ENCODE measurements at places on chromosomes 16 and 17.

DNA sequence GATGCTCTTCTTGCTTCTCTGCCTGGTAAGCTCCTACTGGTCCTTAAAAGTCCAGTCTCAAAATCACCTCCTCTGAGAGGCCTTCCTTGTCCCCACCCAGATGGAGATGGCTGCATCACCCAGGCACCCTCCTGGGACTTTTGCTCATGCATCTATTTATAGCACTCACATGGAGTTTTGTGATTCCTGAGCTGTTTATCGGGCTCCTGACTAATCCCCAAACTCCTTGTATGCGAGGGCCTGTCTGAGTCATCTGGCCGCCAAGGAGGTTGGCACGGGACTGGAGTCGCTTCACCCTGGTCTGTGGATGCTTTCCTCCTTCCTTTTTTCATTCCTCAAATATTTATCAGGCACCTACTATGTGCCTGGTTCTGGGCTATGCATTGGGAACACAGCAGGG lies 2.3 kb upstream of the MAP2K3 start:
- no peak for DNase-seq

- DNase-seq, result no peak
Measured at GRCh38 chr17:17015230-17015629, 27.0 kb upstream of the MPRIP start.

GRCh38 chr16:87681981-87682570 lies 79.8 kb downstream of the JPH3 start:
- no peak for DNase-seq

GRCh38 chr16:57999971-58000705 lies at the start of gene ZNF319:
Gene ZNF319, minus strand, starts transcription at chr16:58000672. Its CDS starts 2,407 bp downstream, at chr16:57998265.
- no peak for DNase-seq

GRCh38 chr17:32141258-32141657 lies 1.0 kb upstream of the RHOT1 start:
- DNase-seq, result no peak

DNA sequence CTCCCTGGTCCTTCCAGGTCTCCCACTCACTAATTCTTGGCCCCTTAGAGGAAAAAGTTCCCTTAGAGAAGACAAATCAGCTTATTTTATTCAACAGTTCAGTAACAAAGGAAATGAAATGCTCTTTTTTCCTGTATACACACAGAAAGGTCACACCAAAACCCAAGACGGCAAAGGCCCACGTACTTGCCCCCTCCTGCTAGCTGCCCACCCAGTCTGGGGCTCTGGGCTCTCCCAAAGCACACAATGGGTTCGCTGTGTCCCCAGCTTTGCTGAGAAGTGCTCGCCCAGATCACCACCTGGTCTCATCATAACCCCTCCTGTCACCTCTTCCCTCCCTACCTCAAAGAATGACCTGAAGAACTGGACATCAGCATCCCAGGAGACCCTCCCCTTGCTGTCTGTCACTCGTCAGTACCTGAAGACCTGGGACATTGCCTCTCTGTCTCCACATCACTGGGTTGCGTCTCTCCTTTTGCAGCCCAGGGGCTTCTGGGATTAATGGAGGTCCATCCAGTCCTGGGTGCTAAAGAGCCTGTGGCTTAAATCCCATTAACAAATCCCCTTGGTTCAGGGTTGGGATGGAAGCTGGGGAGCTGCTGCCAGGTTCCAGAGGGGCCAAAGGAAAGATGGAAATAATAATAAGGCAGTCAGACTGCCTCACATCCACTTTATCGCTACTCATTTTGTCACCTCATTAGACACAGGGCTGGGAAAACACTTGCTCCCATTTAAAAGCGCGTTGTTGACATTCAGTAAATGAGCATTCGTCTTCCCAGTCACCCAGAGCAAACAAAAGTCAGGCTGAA lies 3.3 kb downstream of the SLC6A4 start:
- DNase-seq, result no peak

DNA sequence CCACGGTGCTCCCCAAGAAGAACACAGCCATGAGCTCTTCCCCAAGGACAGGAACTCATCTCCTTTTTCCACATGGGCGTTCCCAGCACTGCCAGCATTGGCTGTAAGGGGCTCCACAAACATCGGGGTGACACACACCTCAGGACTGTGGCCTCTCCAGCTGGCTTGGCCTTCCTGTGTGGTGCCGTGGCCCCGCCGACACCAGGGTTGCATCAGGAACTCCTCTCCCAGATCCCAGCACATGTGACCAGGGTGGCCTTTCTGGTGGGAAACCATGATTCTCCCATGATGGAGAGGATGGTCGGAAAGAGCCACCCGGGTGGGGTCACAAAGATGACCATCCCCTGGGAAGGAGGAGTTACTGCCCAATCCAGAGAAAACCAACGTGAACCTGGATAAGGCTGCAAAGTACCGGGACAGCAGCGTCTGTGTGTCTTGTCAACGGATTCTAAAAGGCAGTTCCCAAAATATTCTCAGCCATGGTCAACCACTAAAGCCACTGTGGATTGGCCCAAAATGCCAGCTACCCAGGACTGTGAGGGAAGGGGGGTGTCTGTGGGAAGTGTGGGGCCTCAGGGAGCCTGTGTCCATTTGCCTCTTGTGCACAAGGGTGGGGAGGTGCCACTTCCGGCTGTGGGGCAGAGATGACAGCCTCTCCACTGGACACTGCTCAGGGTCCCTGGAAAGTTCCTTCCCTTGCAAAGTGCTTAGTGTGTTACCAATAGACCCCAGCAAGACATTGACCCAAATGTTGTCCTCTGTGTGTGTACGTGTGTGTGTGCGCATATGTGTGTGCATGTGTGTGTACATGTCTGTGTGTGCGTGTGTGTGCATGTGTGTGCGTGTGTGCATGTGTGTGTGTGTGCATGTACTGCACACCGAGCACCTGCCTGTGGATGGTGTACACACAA lies 78.0 kb upstream of the CBX4 start:
- DNase-seq, result no peak

GRCh38 chr17:42675348-42675964 lies 1.3 kb downstream of the PLEKHH3 start:
- no peak for DNase-seq

DNA sequence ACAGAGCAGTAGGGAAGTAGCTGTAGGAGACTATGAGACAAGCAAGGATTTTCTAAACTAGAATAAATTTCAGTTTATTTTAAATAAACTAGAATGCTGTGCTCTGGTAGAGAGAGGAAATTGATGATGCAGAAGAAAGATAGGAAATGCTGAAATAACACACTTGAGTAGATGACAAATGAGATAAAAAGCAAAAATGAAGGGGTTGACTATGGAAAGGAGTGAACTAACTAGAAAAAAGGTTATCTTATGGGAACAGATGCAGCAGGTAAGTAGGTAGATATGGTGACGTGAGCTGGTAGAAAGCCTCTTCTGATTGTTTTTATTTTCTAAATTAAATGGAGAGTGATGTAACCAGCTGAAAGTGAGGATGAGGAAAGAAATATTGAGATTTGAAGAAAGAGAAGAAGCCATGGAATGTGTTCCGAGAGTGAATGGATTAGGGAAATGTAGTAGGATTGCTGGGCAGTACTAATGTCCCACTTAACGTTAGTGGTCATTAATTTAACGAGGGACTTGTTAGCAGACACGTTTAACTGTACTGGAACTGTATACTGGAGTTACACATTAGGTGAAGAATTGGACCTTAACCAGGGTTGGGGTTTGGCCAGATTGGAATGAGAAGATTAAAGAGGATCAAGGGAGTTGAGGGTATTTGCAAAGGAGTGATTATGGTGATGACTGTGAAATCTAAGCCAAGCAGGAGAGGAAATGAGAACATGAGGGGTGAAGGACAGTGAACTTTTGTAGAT lies 196.5 kb downstream of the TANC2 start:
- DNase-seq, result no peak

- DNase-seq, result no peak
Measured at GRCh38 chr17:38442548-38442947, 14.3 kb downstream of the ARHGAP23 start.

Measured in T-helper 22 cell (primary cell).